ENCODE measurements at places on chromosomes 11 and 22. TPM values are rescaled to one million over a fixed set of nuclear protein-coding genes. Genes with fewer than 3 reads are reported as not detected.

Gene ACRV1
- total RNA-seq, result not detected

Gene FJX1
- 39.0 TPM for total RNA-seq

Gene DDIAS
- 18.9 TPM for total RNA-seq

Gene CHST1
- 1.2 TPM for total RNA-seq

Gene TMEM9B
- 40.8 TPM for total RNA-seq

Gene OTUB1
- 119 TPM for total RNA-seq

Gene POTEH
- total RNA-seq, result not detected

Gene KRTAP5-1
- total RNA-seq, result not detected

Gene PKDREJ
- not detected for total RNA-seq

Gene YAP1
- 57.9 TPM for total RNA-seq

Gene MYOD1
- total RNA-seq, result not detected

Gene PARVB
- total RNA-seq, result 37.1 TPM

Gene SLC5A12
- not detected for total RNA-seq

Gene MS4A6A
- not detected for total RNA-seq

Gene MRGPRX4
- not detected for total RNA-seq

Gene RASD2
- 1.3 TPM for total RNA-seq

Gene APOBEC3G
- 0.08 TPM for total RNA-seq

Gene RPL27A
- total RNA-seq, result 2,489 TPM

Gene OR52E5
- total RNA-seq, result not detected

Gene ANKK1
- not detected for total RNA-seq

Gene GVQW3
- 1.4 TPM for total RNA-seq

Gene SYCE3
- 0.34 TPM for total RNA-seq

Gene SLC22A6
- not detected for total RNA-seq

Gene PCF11
- total RNA-seq, result 30.0 TPM

Gene CCDC116
- not detected for total RNA-seq

Gene ART1
- total RNA-seq, result not detected

Gene NCF4
- total RNA-seq, result not detected

Gene CEP126
- total RNA-seq, result 1.9 TPM

Gene TRPC6
- 0.89 TPM for total RNA-seq

Gene HIC2
- 2.9 TPM for total RNA-seq

Gene CCDC85B
- 44.3 TPM for total RNA-seq

Gene C11orf42
- total RNA-seq, result not detected

Gene FERMT3
- total RNA-seq, result 2.2 TPM

Gene GSTT2
- total RNA-seq, result not detected

Gene MOGAT2
- total RNA-seq, result 0.05 TPM

Gene ARHGEF17
- total RNA-seq, result 12.7 TPM

Gene TRIM51G
- not detected for total RNA-seq

Gene OPCML
- not detected for total RNA-seq

Gene POLD4
- 233 TPM for total RNA-seq

Gene CASP5
- not detected for total RNA-seq

Gene APOA4
- total RNA-seq, result not detected

Gene ASCL2
- total RNA-seq, result not detected

Gene ZNF280A
- total RNA-seq, result 2.8 TPM

Gene SRPRA
- total RNA-seq, result 65.5 TPM

Gene PGA3
- not detected for total RNA-seq

Gene GNG3
- total RNA-seq, result not detected

Gene DGCR6L
- total RNA-seq, result 45.3 TPM

Gene AIFM3
- total RNA-seq, result 3.4 TPM

Gene INS
- total RNA-seq, result not detected

Gene RAB39A
- total RNA-seq, result 0.83 TPM

Gene TMEM86A
- total RNA-seq, result 0.44 TPM

Gene TPBGL
- total RNA-seq, result 0.22 TPM

Gene MUC15
- total RNA-seq, result not detected

Gene TEX12
- total RNA-seq, result not detected

Gene AP5B1
- 11.2 TPM for total RNA-seq
